Kidney glomerular epithelial cell (primary cell): ENCODE measurements at places on chromosomes 1 and 21.

- no peak for DNase-seq
Observed at GRCh38 chr1:116873680-116874271, 35.9 kb upstream of the PTGFRN start.

- DNase-seq: no peak
Observed at GRCh38 chr21:21332492-21332891, 334.3 kb downstream of the NCAM2 start.

- no peak for DNase-seq
Observed at GRCh38 chr1:200319148-200319547, 90.7 kb downstream of the ZNF281 start.

GRCh38 chr1:240235521-240236288 lies 144.0 kb downstream of the FMN2 start:
- no peak for DNase-seq
